HuH-7 (cell line): ENCODE measurements at places on chromosomes 2 and 18.
A peak's percentile ranks its signal among the peaks of the same experiment; 100 is the strongest.

- no peak for DNase-seq
These were observed 1037.9 kb upstream of the DDX18 start for GRCh38 chr2:116776556-116776955.

DNA sequence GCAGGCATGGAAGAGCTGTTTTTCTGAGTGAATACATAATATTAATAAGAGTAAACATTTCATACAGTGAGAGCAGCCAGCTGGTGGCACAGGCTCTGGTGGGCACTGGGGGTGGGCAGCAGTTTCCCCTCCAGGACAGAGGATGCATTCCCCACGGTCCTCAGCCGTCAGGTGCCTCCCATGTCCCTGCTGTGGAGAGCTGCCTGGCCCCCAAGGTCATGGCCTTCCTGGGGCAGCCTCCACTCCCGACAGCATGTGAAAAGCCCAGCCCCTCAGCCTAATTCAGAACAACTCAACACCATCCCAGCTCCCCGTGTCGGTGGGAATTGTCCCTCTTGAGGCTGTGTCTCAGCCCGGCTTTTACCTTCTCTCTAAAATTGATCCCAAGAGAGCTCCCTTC lies 147.4 kb downstream of the GALR1 start:
- no peak for DNase-seq

DNA sequence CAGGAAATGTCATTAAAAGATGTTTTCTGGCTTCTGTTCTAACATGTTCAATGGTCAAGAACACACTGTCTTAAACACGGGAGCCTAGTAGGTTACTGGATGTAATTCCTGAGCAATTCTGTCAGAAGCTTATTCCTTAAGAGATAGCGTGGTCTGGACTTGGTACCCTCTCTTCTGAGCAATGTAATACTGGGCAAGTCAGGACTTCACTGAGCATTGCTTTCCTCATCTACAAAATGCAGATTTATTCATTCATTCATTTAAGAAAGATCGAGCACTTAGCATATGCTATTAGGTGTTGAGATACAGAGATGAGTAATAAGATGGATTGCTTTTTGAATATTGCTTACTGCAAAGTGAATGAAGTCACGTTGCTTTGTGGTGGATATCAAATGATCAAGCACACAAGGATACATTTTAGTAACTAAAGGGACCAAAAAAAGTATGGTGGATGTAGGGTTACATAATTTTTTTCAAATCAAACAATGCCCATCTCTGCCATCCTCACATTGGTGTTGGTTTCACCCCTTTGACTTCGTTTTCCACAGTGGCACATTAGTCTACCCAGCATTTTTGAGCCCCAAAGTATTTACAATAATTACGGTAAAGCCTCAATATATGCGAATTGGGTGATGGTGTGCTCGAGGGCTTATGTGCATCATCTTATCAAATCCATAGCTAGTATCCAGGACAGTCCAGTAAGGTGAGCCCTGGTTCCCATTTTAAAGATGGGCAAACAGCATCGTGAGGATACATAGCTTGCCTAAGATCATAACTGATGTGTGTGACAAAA lies 65.3 kb downstream of the ZC3H6 start:
- DNase-seq = no peak

GRCh38 chr2:217279556-217279955 lies 419.7 kb upstream of the TNP1 start:
- no peak for DNase-seq

DNA sequence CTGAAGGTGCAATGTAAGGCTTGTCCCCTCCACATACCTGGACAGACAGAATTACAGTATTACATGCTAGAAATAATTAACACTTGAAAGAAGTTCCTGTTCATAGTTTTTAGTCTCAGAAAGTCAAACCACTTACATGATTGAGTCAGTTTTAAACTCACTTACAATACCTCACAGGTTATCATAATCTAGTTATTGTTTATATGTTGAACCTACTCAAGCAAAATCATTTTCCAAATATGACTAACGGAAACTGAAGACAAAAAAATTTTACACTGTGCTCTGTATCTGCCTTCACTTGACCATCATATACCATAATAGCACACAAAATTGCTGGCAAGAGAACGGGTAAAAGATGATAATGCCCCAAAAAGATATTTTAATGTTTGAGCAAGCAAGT lies 78.5 kb downstream of the ATL2 start:
- no peak for DNase-seq

- no peak for DNase-seq
These were observed 834.5 kb upstream of the SALL3 start for GRCh38 chr18:78145096-78145495.

GRCh38 chr2:212032536-212033219 lies 505.9 kb downstream of the ERBB4 start:
- no peak for DNase-seq

- DNase-seq = no peak
These were observed 89.0 kb downstream of the EIPR1 start for GRCh38 chr2:3288470-3289170.

GRCh38 chr2:162230761-162231160 lies 12.5 kb downstream of the FAP start:
- no peak for DNase-seq

- DNase-seq = no peak
These were observed 149.7 kb upstream of the STON1 start for GRCh38 chr2:48380208-48380607.

DNA sequence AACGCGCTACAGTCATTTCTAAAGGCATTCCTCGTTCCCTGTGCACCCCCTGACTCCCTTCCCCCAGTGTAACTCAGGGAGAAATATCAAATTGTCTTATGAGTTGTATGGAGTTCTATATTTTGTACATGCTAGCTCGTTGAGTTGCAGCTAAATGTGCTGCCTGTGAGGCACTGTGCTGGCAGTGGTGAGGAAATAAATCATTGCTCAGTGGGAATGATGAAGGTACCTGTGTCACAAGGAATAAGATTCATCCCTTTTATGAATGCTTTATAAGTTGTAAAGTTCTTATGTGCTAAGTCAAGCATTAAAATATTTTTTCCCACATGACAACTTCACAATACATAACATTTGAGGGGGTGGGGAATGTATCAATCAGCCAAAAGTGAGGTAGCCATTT lies 939.6 kb upstream of the CRIM1 start:
- no peak for DNase-seq

DNA sequence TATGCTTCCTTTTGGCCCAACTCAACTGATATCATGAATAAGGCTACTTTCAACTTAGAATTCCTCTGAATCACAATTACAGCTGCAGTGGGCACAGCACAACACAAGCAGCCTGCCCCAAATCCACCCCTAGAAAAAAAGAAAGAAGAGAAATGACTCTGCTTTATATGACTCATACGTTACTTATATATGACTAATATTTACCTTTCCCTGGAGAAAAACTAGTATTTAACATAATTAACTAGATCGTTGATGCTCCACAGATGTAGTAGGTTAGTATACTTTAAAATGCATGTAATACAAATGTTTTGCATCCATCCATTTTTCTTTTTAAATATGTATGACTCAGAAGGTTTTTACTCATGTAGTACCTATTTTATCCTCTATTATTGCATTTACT lies 133.3 kb upstream of the UNC80 start:
- no peak for DNase-seq

DNA sequence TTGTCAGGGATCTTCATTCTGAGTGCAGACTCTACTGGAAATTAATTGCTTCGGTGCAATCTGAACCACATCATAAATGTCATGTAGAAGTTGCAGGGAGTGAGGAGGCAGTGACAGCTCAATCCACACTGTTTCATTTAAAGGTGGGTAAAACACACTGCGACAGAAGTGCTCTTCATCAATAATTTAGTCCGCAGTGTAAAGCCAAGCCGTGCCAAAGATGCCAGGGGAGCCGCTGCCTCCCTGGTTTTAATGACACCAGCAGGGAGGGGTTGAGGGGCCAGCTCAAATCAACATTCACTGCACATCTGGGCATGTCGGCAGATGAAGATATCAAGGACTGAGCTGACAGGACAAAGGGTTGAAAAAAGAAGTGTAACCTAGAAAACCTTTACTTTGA lies 305.7 kb upstream of the VRK2 start:
- DNase-seq = no peak

- DNase-seq = no peak
These were observed 22.7 kb downstream of the ALPK2 start for GRCh38 chr18:58606236-58606635.

- no peak for DNase-seq
These were observed 50.0 kb upstream of the ATG16L1 start for GRCh38 chr2:233201258-233202013.

DNA sequence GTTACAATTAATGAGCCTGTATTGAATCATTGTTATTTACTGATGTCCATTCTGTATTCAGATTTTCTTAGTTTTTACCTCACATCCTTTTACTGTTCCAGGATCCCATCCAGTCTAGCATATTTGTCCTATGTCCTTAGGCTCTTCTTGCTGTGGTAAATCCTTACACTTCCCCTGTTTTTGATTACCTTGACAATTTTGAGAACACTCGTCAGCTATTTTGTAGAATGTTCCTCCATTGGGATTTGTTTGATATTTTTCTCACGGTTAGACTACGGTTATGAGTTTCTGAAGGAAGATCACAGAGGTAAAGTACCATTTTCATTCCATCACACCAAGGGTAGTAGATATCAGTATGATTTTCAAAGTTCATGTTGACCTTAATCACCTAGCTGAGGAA lies 202.3 kb downstream of the AKAIN1 start:
- no peak for DNase-seq

- no peak for DNase-seq
These were observed 57.4 kb downstream of the TRPM8 start for GRCh38 chr2:233974530-233975071.

- no peak for DNase-seq
These were observed 680.3 kb upstream of the ACVR2A start for GRCh38 chr2:147164563-147164962.

- no peak for DNase-seq
These were observed 24.9 kb upstream of the PDCL3 start for GRCh38 chr2:100537918-100538317.

DNA sequence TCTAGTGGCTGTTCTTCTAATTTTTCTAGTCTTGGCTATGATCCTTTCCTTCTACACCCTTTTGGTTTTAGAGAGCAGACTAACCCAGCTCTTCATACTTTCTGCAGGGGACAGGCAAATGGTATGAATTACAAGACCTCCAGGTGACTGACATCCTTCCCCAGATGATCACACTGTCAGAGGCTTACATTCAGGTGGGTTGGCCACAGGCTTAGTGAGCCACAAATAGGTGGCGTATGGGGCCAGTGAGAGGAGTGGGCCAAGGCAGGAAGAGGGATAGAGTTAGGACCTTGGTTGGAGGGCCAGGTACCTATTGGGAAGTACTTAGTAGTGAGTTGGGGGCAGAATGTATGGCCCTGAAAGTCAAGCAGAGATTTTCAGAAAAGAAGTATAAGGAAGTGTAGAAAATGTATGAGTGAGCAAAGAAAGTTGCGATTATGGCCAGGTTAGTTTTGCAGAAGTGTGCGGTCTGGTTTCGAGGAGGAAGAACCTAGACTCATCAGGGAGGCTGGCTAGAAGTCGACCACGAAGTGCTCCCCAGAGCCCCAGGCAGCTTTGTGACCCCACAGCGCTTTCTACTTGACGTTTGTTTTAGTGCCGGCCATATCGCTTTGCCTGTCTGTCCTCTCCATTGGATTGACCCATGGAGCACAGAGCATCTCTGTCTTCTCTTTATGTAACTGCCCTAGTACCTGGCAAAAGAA lies 20.0 kb downstream of the SFTPB start:
- no peak for DNase-seq

DNA sequence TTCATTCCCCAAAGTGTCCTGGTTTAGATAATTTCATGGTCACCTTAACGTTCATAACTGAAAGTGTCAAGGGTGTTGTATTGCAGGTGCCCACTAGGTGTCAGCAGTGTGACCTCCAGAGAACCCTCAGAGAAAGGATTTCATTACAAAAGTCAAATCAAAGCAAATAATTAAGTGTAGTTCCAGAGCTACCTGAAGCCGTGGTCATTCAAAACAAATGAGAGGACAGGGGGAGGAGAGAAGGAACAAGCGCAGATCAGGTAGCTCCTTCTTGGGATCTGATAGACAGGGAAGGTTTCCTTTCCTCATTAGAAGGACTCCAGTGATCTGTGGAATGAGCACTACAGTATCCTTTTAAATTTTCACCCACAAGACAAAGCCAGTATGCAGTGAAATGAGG lies at the start of gene SLC9A4:
TSS of gene SLC9A4 (plus strand) at position 207 of the 400 bp plus-strand sequence. CDS start 534 bp downstream, outside the sequence.
- peak; percentile 30 for DNase-seq

DNA sequence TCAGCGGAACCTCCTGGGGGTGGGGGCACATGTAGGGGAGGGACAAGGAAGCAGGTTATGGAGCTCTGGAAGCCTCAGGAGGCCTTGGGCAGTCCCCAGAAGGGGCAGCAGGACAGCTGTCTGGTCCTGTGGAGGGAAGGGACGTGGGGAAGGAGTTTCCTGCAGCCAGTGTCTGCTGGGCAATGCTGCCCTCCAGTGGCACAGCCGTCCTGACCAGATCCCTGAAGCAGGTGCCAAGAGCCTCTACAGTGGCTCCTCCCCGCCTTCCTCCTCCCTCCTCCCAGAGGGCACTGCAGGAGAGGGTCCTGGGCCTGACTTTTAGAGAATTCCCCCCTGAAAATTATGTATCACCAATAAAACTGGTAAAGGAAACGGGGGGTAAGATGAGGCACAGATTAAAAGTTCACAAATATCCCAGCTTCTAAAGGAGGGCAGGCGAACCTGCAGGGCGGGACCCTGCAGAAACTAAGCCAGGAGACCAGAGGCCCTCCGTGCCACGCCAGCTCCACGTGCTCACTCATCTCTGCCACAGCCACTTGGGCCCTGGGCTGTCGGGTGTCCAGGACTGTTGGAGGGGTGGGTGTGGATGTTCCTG lies 258.5 kb downstream of the TWIST2 start:
- DNase-seq = peak; percentile 79
